ENCODE measurements at places on chromosomes 13 and 19.

DNA sequence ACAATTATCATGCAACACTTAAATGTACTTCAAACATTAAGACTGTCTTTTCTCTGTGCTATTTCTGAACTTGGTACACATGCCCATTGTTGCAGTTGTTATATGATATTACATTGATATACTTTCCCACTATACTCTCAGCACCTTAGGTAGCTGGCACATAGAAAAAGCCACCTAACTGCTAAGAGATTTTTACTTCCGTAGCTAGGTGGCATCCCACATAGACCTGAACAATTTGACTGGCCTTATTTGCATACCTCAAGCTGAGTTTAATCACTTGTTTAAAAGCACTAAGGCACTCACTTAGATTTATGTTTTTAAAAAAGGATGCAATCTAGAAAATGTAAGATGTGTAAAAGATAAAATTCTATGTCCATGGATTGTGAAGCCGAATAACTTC, 194.2 kb downstream of the POU4F1 start:
- DNase-seq, result no peak

GRCh38 chr13:50720861-50721671, 122.4 kb downstream of the DLEU7 start:
- DNase-seq, result no peak

GRCh38 chr13:102721800-102722231, 27.0 kb upstream of the METTL21C start:
- peak; percentile 64 for DNase-seq

GRCh38 chr13:21546372-21546771, 57.6 kb downstream of the MICU2 start:
- peak; percentile 29 for DNase-seq

- no peak for DNase-seq
Measured at GRCh38 chr13:40187324-40187795, 479.1 kb downstream of the FOXO1 start.

DNA sequence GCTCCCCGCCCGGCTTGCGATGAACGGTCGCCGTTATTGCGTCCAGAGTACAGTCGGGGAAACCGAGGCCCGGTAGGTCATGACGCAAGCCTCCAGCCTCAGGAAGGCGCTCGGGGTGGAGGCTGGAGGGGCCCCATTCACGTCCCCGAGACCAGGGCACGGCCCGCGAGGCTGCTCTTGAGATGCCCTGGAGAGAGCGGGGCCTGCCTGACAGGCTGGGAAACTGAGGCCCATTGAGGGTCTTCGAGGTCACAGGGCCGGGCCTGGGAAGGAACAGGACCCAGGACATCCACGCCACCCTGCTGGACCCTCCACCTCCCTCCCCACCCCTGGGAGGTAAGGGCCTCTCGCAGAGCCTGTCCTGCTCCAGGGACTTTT, 367 bp downstream of the NDUFS7 start:
- DNase-seq, result no peak

DNA sequence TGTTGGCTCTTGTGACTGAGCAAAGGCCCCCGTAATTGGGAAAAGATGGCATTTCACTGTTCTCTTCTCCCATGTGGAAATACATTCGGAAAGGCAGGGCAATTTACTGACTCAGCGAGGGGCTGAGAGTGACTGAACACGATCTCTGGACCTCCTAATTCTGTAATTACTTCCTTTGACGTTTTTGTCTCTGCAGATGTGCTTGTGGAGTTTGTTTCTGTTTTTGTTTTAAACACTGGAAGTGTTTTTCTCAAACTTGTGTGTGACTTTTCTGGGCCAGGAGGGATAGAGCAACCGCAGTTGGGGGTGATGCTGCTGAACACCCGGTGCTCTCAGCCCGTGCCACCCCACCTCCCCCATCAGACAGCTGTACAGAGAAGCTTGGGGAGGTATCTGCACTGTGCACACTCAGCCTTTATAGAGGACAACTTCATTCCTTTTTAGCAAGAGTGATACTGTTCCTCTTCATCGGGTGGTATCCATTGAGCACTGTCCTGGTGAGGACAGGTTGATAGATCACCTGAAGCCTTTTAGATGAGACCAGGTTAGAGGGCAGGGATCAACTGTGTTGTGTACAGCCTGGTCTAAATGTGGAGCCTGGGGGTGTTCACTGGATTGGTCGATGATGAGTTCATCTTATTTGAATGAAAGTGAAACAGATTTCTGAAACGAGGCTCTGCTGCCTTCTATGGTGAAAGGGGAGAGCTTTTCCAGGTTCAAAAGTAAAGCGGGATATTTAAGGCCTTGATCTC, 117.4 kb downstream of the ESD start:
- DNase-seq, result peak; percentile 71

DNA sequence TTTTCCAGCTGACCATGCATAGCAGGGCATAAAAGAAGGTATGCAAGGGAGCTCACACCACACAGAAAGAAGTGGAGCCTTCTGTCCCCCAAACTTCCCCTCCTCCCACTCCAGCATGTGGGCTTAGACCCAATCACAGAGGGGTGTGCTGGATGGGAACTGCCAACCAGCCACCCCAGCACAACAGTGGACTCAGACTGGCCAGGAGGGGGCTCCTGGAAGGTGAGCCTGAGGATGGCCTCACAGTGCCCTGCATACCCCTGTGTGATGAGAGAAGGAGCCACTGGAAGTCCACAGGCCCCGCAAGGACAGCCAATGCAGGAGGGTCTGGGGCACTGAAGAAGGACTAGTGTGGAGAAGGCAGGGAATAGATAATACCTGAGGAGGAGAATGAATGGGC, 106.9 kb upstream of the SERP2 start:
- DNase-seq, result no peak

GRCh38 chr13:44347949-44348348, 25.7 kb upstream of the SERP2 start:
- no peak for DNase-seq

- peak; percentile 27 for DNase-seq
Measured at GRCh38 chr13:44976949-44977583, 12.2 kb downstream of the NUFIP1 start.

- no peak for DNase-seq
Measured at GRCh38 chr13:39399102-39399501, 203.9 kb downstream of the LHFPL6 start.

GRCh38 chr19:44305457-44305856, 632 bp upstream of the ZNF235 start:
- no peak for DNase-seq

DNA sequence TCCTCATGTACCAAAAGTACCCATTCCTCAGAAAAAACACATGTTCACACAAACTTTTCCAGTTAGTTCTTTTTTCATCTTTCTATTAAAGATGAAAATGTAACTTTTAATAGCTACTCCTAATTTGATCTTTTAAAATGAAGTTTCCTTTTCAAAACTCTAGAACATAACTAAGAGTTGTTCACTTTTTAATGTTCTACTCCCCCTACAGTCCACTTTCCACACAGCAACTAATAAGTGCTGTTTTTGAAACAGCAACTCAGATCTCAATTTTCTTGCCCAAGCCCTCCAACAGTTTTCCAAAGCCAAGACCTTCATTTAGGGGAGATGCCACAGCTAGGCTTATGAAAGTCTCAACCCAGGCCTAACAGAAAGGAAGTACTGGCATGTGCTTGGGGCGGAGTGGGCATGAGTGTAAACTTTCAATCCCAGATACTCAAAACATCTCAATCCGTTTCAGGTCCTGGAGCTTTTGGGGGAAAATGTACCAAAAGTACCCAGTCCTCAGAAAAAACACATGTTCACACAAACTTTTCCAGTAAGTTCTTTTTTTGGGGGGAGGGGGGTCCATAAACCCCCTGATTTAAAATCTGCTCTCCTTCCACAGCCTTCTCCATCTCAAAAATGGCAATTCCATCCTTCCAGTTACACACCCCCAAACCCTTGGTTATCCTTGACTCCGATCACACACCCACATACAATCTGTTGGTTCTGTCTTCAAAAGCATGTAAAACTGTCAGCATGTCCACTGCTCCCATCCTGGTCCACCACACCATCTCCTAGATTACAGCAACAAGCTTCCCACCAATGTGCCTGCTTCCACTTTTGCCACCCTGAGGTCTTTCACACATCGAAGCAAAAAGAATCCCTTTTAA, 2.0 kb downstream of the FBL start:
- DNase-seq, result peak; percentile 73

DNA sequence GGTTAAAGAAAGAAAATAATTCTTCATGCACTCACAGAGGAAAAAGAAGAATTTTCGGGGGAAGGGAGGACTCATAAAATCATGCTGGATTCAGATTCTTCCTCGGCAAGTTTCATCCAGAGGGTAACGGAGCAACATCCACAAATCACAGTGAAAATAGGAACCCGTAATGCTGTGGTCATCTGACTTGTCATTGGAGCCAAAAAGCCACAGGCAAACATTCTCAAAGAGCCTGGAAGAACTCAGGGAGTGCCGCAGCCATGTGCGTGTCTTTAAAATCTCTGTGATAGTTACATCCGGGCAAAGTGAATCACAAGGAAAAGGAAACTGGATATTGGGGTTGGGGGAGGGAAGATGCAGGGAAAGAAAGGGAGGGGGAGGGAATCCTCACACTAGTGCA, 33.0 kb upstream of the VSTM2B start:
- DNase-seq, result no peak

- no peak for DNase-seq
Measured at GRCh38 chr13:77386046-77386445, 59.2 kb upstream of the MYCBP2 start.

GRCh38 chr19:39003188-39003587, 27.6 kb upstream of the FBXO17 start:
- DNase-seq, result no peak

DNA sequence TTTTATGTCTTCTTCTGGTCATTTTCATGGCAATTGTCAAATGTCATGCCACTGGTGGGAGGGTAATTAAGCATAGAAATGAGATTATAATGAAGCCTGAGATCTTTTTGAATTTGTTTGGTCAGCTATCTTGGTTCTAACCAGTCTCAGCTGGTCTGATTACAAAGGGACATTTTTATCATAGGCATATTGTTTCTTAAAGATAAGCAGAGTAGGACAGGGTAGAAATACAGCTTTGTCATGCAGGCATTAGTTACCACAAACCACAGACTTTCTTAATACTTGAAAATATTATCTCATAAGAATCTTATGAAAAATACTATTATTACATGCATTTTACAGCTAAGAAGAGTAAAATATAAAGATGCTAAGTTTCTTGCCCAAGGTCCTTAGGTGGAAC, 1761.5 kb downstream of the PCDH9 start:
- peak; percentile 73 for DNase-seq

DNA sequence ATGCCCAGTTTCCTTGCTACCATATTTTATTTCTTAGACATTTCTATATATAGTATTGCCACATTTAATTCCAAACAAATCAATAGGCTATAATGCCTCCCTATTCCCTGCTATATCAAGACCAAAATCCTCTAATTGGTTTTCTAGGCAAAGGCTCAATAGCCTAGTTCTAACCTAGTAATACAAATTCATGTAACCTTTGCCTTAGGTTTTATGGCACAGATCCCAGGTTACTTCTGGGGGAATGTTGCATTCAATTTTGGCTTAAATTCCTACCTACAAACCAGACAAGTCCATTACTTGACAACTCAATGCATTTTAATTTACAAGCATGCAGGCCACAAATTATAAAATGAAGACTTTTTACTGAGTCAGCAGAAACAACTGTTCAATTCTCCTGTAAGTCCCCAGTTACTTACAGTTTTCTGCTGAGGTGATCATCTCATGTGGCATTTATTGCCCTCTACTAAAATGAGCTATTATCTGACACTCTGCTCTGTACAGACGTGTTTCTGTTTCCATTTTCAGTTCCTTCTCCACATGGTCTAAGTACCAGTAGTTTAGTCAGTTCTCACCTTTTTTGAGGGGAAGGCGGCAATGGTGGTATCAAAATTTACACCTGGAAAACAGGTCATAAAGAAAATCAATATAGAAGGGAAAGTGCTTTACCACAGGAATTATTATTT, 11.7 kb downstream of the KCNRG start:
- DNase-seq, result no peak

GRCh38 chr19:48496959-48497727, 14.5 kb downstream of the LMTK3 start:
- DNase-seq, result no peak

- no peak for DNase-seq
Measured at GRCh38 chr19:45876161-45876410, 9.9 kb downstream of the IRF2BP1 start.

DNA sequence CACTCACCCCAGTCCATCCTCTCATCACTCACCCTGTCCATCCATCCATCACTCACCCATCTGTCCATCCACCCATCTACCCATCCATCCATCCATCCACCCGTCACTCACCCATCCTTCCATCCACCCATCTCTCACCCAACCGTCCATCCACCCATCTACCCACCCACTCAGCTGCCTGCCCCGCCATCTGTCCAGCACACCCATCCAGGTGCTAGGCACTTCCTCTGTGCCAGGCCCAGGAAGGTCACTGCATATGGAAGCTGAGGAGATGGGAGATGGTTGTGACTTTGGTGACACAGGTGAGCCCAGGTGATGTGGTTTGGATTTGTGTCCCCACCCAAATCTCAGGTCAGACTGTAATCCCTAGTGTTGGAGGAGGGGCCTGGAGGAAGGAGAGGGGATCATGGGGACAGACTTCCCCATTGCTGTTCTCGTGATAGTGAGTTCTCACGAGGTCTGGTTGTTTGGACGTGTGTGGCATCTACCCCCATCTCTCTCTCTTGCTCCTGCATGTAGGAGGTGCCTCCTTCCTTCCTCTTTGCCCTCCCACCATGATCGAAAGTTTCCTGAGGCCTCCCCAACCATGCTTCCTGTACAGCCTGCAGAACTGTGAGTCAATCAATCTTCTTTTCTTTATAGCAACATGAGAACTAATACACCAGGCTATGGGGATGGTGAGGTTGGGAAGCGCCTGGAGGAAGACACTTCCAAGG, 15.9 kb upstream of the C13orf46 start:
- no peak for DNase-seq

- no peak for DNase-seq
Measured at GRCh38 chr13:22288496-22288895, 617.6 kb downstream of the FGF9 start.

- no peak for DNase-seq
Measured at GRCh38 chr19:48502350-48503018, 9.2 kb downstream of the LMTK3 start.

DNA sequence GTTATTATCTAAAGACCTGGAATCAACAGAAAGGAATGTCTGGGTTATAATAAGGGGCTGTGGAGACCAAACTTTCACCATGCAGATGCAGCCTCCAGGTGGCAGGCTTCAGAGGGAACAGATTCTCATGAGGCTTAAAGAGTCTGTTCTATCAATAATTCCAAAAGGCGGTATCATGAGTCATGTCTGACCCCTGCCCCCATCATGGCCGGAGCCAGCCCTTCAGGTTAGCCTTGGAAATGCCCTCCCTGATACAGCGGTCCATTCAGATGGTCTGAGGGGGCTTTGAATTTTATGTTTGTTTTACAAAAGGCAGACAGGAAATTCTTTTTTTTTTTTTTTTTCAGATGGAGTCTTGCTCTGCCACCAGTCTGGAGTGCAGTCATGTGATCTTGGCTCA, 21.7 kb upstream of the LAMP1 start:
- DNase-seq, result peak; percentile 65

- no peak for DNase-seq
Measured at GRCh38 chr13:64272681-64273080, 2857.0 kb upstream of the PCDH20 start.
